Stimulated activated naive CD4-positive, alpha-beta T cell (primary cell): ENCODE measurements at places on chromosomes 7 and 10.

DNA sequence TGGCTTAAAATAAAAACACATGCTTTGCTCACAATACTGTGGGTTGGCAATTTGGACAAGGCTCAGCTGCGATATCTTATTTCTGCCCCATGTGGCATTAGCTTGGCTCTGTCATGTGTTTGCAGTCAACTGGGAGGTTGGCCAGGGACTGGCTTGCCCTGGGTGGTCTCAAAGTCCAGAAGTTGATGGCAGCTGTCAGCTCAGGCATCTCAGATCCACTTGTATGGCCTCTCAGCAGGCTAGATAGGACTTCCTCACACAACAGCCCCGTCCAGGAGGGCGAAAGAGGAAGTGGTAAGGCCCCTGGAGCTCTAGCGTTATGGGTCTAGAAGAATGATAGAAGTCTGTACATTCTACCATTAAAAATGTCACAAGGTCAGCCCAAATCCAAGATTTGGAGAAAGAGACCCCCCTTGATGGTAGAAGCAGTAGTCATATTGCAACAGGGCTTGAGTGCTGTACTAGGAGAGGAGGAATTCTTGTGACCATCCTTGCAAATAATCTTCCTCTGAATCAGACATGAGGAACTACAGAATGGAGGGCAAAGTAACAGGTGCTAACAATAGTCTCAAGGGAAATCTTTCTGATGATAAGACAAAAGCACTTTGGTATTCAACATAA, 166.2 kb downstream of the FAM107B start:
- DNase-seq, result no peak

- DNase-seq, result no peak
Measured at GRCh38 chr10:94358480-94358879, 4.3 kb downstream of the NOC3L start.

GRCh38 chr7:28517206-28517605, 104.9 kb downstream of the CREB5 start:
- DNase-seq, result no peak

GRCh38 chr7:27551803-27552400, 110.8 kb downstream of the HIBADH start:
- no peak for DNase-seq

DNA sequence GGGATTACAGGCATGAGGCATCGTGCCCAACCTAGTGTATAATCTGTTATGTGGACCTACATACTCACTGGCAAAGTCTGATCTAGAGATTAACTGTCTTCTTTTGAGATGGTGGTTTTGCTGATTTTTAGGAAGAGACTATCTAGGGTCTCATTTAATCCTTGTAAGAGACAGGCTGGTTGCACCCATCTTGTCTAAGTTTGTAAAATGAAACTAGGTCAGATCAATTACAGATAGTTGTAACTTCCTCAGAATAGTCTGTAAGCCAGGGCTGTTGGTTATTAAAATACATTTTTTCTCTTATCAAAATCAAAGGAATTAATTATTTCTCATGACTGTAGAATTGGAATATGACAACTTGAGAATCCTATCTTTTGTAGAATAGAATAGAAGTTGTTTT, 64.6 kb upstream of the RPA3 start:
- no peak for DNase-seq

DNA sequence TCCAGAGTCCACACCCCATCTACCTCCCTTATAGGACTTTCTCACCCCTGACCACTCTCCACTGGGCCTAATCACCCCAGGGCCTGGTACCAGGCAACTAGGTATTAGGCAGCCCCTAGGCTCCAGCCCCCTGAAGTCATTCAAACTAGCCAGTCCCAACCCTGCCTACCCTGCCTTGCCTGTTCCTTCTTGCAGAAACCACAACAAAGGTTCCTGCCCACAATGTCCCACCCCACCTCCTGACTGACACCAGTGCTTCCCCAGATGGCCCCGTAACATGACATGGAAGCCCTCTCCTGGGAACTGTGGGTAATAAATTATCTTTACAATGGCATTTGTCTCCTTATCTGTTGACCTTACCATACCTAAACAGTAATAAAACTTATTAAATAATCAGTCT, 100.6 kb upstream of the PDE1C start:
- DNase-seq, result no peak

GRCh38 chr10:127400216-127400615, 148.9 kb upstream of the NPS start:
- DNase-seq, result no peak

- peak; percentile 61 for DNase-seq
Measured at GRCh38 chr10:97781618-97782331, 10.0 kb upstream of the SFRP5 start.

DNA sequence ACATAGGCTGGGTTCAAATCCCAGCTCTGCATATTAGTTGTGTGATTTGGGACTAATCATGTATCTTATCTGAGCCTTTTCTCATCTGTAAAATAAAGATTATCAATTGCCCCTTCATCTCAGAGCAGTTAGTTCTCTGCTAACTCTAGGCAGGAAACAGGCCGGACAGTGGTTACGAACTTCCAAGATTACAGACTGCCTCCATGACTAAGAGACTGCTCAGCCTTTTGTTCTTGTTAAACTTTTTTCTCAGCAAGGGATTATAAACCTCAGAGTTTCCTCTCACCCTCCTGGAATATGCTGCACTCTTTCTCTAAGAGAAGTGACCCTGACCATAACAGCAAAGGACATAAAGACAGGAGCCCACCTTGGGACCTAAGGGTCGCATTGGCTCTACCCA, 52.5 kb upstream of the NFKB2 start:
- no peak for DNase-seq

DNA sequence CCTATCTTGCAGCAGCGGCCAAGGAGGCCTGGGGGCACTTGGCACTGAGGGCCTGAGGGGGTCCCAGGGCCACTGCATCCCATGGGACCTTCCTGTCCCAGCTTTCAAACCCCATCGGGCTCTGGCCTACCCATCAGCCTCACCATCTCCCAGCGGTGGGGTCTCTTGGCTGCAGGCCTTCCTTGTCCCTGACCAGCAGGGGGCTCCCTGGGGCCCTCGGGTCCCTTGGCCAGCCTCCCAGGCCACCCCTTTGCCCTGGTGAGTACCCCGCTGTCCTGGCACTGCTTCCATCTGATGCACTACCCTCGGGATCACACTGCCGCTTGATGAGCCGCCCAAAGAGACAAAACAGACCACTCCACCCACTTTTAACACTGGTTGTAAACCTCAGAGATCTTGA, 43.5 kb downstream of the YKT6 start:
- no peak for DNase-seq

GRCh38 chr10:133391761-133392518, 2.0 kb upstream of the MTG1 start:
- DNase-seq, result no peak

GRCh38 chr10:36007369-36007768, 365.3 kb upstream of the FZD8 start:
- no peak for DNase-seq

GRCh38 chr7:130009848-130010688, 41.1 kb downstream of the ZC3HC1 start:
- DNase-seq, result no peak

GRCh38 chr7:89401690-89402089, 606.2 kb upstream of the TEX47 start:
- no peak for DNase-seq

GRCh38 chr7:110877016-110877415, 213.9 kb upstream of the LRRN3 start:
- DNase-seq, result no peak

GRCh38 chr10:125133696-125134482, 26.5 kb downstream of the CTBP2 start:
- DNase-seq, result no peak

GRCh38 chr7:27958933-27959548, 219.1 kb downstream of the TAX1BP1 start:
- DNase-seq, result no peak

DNA sequence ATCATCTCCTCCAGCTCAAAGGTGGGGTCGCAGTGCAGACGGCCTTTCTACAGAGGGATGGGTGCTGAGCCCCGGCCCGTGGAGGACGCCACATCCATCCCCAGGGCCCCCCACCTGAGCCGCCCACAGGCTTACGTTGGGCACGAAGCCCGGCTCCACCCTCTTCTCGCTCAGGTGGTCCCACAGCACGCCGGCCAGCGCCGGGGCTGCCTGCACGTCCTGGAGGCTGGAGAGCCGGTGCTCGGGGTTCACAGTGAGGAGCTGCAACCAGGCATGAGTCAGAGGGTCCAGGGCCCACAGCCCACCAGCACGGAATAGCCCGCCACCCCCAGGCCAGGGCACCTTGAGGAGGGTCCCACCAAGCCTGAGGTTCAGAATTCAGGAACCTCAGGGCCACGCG, 36.0 kb downstream of the DPYSL4 start:
- DNase-seq, result no peak

- DNase-seq, result no peak
Measured at GRCh38 chr10:86952106-86952505, 5.3 kb downstream of the MMRN2 start.

DNA sequence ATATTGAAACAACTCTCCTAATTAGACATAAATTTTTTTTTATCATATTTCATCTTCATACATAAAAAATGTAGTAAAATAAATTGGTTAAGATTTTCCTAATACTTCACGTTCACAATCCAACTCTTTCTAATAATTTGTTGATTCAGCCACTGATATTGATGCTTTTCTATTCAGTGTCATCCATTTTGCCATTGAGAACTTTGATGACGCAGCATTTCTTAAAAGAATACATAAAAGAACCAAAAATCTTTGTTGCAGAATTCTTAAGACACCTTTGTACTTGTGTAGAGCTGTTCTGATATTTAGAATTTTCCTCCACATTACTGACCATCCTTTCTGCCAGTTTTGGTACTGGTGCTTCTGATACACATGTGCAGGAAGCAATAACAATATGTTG, 52.6 kb downstream of the LOXL4 start:
- no peak for DNase-seq

DNA sequence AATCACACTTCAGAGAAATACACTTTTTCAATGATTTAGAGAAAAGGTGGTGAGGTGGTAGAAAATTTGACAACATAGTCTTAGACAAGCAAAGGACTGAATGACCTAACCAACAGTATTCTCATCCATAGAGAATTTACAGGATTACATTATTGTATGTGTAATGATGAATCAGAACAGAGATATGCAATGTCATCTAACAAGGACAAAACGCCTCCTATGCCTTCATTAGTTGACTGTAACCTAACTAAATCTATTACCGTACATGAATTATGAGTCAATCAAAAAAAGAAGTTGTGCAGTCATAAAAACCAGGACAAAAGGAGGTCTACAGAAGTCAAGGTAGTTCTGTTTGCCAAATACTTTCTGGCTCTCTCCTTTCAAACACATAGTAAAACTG, 66.5 kb downstream of the RAB11FIP2 start:
- DNase-seq, result no peak

GRCh38 chr10:124495162-124495561, 33.5 kb downstream of the LHPP start:
- no peak for DNase-seq

DNA sequence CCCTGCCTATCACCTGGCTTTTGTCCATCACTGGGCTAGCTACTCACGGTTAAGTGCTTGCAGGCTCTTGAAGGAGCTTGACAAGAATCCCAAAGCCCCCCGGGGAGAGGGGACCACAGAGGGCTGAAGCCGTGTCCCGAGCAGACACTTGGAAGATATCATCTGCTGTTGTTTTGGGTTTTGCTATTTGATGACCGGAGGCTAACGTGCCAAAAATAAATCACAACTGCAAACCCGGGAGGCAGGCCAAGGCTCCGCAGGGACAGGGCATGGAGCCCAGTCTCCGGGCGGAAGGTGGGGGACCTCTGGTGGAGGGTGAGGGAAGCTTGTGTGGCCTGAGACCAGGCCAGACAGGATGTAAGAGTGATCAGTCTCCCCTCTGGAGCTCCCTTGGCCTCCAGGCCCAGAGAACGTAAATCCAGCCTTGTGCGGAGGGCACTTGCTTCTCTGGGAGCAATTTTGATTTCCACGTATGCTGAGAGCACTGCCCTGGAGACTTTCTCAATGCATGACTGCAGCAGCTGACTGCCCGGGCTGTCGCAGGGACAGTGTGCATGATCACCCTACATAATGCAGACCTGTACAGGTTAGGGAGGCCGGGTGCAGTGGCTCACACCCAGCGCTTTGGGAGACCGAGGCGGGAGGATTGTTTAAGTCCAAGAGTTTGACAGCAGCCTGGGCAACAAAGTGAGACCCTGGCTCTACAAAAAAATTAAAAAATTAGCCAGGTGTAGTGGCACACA, at the start of gene PHKG1:
PHKG1 (minus strand) TSS at position 164 of the 743 bp plus-strand sequence. CDS start 4,011 bp downstream, outside the sequence.
- no peak for DNase-seq

GRCh38 chr7:38428041-38428440, 154.6 kb upstream of the TARP start:
- DNase-seq, result no peak

DNA sequence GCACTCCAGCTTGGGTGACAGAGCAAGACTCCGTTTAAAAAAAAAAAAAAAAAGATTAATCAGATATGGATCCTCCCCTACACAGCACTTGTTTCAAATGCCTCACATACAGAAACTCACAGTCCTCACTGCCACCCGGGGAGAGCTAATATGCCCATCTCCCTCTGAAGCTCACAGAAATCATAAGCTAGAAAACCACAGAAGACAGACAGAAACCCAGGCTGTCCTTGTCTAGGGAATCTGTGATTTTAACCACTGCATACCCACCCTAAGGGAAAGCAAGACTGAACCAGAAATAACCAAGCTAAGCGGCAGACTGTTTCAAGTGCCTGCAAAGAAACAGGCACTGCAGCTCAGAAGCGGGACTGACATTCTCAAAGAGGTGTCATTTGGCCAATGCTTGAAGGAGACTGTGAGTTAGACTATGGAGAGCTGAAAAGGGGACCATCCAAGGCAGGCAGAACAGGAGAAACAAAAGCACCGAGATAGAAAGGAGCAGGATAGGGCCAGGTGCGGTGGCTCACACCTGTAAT, 37.6 kb downstream of the SLC37A3 start:
- no peak for DNase-seq

- DNase-seq, result no peak
Measured at GRCh38 chr10:59905731-59906416, 482 bp downstream of the CCDC6 start.

GRCh38 chr10:89789188-89789877, 87.9 kb downstream of the KIF20B start:
- DNase-seq, result no peak

DNA sequence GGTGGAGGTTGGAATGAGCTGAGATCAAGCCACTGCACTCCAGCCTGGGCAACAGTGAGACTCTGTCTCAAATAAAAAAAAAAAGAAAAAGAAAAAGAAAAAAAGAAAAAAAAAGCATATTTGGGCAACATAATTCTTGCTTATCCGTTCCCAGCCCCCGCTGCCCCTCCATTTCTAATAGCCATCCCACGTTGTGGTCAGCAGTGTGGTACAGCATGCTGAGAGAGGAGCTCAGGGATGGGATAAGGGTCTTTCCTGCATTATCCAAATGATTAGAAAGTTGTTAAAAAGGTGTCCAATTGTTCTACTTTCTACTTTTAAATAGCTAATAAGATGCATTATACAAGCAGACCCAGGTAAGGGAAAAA, 104.9 kb upstream of the ZNF92 start:
- no peak for DNase-seq

DNA sequence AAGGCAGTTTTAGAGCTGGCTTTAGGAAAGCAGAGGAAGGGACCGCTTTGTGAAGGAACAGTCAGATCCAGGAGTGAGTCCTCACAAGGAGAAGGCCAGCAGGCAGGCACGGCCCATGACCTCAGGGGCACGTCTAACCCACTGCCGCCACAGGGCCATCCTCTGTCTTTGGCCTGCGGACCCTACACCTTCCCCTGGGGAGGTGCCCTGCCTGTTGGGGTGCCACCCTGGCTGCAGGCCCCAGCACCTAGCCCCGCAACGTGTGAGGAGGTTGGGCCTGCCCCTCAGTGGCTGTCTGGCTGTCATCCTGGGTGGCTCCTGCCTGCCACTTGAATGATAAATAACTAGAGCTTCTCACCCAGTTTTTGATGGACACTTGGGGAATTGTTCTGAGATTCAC, 31.0 kb upstream of the TRIM8 start:
- DNase-seq, result no peak

GRCh38 chr7:19262826-19263225, 117.6 kb upstream of the FERD3L start:
- no peak for DNase-seq
